ENCODE measurements at places on chromosomes 11 and 22.

DNA sequence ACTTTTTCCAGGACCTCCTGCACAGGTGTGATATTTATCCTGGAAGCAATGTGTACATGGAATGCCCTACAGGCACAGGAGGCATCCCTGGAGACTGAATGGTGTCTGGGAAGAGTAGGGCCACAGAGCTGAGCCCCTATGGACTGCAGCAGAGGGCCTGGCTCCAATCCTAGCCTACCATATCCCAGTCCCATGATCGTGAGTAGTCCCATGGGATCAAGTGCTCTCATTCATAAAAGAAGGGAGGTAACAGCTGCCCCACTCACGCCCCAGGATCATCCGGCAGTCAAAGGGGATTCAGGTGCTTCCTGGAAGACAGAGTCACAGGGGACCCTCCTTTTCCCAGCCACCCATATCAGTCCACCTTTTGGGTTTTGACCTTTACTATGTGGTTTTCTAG is 24.0 kb downstream of the ANKK1 start:
- DNase-seq = no peak

DNA sequence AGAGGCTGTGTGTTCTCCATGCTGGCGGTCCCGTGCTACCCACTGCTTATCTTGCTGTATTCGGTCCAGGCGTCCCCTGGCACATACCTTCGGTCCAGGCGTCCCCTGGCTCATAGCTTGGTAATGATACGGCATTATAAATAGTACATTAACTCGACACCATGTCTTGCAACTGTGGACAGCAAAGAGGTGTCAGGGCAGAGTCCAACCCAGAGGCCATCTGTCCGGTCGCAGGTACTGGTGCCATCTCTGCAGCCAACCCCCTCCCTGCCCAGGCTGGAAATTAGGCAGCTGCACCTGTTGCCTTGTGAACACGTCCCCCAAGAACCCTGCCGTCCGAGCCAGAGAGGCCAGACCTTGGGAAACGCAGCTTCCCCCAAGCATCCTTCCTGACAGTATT is 634.3 kb downstream of the BRD1 start:
- no peak for DNase-seq

GRCh38 chr11:78034623-78035022 is 11.5 kb upstream of the KCTD14 start:
- DNase-seq = no peak

GRCh38 chr11:117387992-117388755 is 60.5 kb downstream of the CEP164 start:
- no peak for DNase-seq

GRCh38 chr11:44032299-44033085 is 15.3 kb upstream of the ACCSL start:
- DNase-seq = no peak

DNA sequence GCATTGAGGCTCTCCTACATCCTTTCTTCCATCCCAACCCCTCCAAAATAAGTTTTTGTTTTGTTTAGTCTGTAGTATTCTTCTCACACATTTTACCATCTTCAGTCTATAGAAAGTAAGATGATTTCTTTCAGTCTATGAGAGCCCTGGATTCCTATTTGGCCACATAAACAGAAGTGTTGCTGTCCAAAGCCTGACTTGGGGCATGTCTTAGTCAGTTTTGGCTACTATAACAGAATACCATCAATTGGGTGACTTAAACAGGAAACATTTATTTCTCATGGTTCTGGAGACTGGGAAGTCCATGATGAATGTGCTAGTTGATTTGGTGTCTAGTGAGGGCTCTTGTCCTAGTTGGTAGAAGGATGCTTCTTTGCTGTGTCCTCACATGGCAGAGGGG is 146.8 kb upstream of the DDI1 start:
- no peak for DNase-seq

- DNase-seq = no peak
These were observed 623 bp downstream of the NDUFS8 start for GRCh38 chr11:68031144-68031464.

DNA sequence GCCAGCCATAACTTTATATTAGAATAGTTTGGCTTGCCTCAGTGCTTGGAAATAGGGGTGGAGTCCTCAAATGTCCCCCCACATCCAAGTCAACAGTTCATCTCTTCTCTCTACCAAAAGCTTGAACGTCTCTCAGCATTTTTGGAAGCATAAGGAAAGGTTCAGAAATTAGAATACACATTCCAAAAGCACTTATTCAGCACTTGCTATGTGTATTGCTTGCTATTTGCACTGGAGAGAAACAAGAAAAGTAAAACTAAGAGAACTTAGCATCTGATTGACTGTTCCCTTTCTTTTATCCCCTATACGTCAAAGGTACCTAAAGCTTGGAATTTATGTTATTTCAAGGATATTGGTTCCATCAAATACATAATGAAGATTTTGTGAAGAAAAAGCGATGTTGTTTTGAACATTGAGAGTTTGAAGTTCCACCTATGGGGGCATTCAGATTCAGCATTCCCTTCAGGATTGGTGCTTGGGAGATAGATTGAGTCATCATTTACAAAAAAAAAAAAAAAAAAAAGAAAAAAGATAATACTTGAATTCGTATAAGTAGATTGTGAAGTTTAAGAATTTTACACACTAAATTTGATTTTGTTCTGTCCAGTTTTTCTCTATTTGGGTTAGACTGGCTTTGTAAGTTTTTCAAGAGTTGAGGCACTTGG is 1.3 kb downstream of the TBRG1 start:
- DNase-seq = no peak

DNA sequence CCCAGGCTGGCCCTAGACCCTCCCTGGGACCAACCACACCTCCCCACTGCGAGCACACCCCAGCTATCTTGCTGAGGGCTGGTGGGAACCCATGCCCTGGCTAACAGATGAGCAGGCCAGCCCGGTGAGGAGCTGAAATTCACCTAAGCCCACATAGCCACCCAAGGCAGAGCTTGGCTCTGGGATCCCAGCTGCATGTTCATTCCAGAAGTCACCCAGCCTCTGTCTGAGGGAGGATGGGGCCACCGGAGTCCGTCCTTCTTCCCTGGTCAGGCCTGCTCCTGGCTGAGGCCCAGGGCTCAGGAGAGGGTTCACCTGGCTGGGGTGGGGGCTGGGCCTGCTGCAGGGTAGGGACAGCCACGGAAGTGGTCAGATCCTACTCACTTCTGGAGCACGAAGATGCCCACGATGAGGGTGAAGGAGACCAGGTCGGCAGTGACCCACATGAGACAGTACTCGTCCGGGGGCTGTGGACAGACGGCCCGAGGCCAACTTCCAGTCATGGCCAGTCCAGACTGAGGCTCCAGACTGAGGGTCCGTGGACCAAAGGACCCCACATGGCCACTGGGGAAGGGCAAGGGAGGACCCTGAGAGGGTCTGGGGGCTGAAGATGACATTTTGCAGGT is 6.6 kb upstream of the KLHL35 start:
- no peak for DNase-seq

- no peak for DNase-seq
These were observed 169.0 kb downstream of the BARX2 start for GRCh38 chr11:129544691-129545090.

DNA sequence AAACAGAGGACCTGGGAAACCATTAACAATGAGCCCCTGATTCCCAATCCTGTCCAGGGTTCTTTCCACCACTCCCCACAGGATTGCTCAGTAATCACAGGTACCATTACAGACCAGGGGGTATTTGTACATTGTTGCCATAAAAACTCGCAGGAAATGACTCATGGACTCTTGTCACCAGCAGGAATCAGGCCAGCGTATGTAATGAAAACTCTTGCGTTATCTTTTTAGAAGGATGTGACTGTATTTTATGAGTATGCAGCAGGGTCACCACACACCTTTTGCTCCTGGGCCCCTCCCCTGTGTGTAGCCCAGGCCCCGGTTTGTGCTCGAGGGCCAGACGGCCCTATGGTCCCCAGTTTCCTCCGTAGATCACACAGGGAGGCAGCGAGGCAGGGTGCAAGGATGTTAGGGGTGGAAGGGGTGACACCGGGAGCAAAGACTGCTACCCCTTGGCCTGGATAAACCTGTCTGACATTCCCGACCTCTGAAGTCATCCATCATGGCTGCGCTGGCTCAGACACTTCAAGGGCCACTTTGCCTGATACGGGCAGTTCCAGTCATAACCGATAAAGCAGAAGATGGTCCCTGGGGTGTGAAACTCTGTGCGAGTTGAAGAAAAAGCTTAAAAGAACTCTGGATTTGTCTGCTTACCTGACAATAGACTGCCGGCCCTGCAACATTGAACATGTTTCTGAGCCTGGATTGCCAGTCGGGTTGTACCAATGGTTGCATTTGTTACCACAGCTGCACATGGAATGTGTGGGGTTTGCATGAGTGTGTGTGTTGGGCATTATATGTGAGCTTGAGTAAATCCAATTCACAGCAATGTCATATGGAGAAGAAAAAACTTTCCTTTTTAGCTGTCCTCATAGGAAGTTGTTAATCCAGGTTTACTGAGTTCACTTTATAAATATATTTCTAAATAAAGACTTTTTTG is 56.9 kb downstream of the MICAL2 start:
- DNase-seq = no peak

GRCh38 chr11:6812390-6813005 is 13.0 kb upstream of the OR6A2 start:
- DNase-seq = peak; percentile 23

GRCh38 chr22:44667829-44668189 is 34.2 kb upstream of the PRR5 start:
- no peak for DNase-seq

DNA sequence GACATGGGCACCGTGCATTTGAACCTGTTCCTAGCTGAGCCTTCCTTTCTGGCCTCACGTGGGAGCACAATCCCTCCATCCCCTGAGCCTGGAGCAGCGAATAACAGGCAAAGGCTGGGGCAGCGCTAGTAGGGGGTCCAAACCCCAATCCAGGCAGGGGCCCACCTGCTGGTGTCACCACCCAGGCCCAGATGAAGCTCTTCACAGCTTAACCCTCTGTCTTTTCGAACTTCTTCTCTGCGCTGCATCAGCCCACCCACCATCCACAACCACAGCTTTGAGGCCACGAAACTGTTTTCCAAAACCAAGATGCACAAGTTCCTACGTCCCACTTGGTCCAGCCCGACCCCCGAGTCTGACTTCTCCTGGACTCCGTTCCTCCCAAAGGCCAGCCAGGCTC is 11.5 kb downstream of the KCNC1 start:
- DNase-seq = no peak

DNA sequence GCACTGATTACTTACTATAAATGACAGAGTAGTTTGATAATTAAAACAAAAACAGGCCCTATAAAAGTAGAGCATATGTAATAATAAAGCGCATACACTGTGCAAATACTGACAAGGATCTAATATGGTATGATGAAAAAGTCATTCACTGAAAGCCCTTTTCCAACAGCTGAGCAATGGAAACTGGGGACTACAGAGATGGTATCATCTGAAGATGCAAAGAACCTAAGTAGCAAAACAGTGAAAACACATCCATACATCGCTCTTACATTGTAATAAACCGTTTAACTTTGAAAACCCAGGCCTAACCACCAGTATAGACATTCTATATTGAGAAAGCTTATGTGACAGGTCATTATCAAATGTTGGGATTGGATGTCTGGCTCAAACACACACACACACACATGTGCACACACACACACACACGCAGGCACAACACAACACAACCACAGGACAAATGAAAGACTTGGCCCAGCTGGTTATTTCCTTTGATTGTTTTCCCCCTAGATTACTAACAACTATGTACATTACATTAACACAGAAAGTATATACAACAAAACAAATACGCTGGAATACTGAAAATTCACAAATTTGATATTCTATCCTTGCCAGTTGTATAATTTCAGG is 119.5 kb downstream of the APOL5 start:
- no peak for DNase-seq

GRCh38 chr11:73140213-73141030 is 1.7 kb downstream of the FCHSD2 start:
- no peak for DNase-seq

DNA sequence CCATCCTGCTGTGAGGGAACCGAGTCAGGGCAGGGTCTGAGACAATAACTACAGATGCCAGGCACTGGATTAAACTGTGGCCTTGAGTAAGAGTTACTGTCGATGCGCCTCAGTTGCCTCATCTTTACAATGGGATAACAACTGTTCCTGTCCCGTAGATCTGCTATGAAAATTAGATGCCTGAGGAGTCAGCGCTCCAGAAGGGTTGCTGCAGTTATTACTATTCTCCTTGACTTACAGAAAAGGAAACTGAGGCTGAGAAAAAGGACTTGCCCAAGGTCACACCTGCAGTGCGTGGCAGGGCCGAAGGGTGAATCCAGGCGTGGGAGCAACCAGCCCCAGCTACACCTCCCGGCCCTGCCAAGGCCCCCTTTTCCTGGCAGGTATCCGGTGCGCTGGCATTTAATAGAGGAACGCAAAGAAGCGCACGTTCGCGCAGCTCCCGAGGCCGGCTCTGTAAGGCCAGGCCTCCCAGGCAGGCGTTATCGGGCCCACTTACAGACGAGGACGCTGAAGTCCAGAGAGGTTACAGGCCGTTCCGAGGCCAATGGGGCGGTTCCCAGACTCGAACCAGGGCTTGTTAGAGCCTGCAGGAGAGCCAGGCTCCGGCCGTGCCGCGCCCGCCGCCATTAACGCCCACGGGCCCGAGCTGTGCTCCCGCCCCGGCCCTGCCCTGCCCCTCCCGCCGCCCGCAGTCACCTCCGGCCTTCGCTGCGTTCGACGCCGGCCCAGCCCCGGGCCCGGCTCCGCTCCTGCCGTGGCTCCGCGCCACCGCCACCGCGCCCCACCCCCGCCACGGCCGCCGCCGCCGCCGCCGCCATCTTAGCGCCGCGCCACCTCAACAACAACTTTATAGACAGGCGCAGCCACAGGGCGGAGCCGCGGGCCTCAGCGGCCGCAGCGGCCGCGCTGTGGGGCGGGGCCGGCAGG is at the start of gene C11orf68:
Gene C11orf68 (minus strand): TSS at position 852 of the 930 bp plus-strand sequence. CDS start 31 bp downstream, at position 821.
- DNase-seq = no peak

- DNase-seq = no peak
These were observed 61.2 kb downstream of the GUCY1A2 start for GRCh38 chr11:106957030-106957482.

GRCh38 chr11:133955081-133955891 is 1.5 kb downstream of the IGSF9B start:
- peak; percentile 54 for DNase-seq

- DNase-seq = no peak
These were observed 57.3 kb downstream of the C11orf91 start for GRCh38 chr11:33643167-33643824.

DNA sequence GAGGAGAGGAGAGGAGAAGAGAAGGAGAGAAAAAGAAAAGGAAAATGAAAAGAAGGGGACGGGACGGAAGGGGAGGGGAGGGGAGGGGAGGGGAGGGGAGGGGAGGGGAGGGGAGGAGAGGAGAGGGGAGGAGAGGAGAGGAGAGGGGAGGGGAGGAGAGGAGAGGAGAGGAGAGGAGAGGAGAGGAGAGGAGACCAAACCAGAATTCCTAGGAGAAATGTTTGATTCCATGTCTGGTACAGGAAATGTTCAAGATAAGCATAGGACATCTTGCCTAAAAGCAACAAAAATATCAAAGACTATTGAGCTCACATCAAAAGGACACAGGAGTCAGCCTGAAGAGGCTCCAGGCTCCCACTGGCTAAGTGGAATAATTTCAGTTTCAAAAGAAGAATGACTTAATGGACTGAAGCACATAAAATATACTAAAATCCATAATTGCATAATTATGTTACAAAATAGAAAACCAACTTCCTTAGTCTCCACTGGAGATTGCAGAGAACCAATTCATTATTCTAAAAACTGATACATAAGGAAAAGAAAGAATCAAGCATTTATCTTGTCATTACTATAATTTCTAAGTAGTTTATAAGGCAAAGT is 101.1 kb upstream of the APOA1 start:
- DNase-seq = no peak

- no peak for DNase-seq
These were observed 556 bp downstream of the CDCA5 start for GRCh38 chr11:65083134-65083833.
